ENCODE measurements at places on chromosomes 5 and 9. TPM values are rescaled to one million over a fixed set of nuclear protein-coding genes. Genes with fewer than 3 reads are reported as not detected.

DNA sequence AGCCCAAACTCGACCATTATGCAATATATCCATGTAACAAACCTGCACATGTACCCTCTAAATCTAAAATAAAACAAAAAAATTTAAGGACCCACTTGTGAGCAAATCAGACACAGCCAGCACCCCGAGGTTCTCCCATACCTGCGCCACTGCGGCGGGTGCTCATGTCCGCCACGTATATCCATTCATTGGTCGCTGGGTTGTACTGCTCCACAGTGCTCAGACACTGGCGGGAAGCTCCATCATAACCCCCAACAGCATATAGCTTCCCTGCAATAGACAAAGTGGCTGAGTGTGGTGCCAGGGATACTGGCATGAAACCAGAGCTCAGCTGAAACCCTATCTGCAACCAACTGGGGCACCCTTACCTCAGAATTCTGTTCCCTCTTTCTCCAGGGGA, 102.0 kb downstream of the KLHL3 start:
- H3K27me3 ChIP-seq: peaks cover 5% of the 10 kb centered on the region
- peaks cover 71% of the 10 kb centered on the region for H3K36me3 ChIP-seq
- H3K27ac ChIP-seq: no peak overlapping the region
- no peak for DNase-seq
- H3K4me3 ChIP-seq: no peak overlapping the region

DNA sequence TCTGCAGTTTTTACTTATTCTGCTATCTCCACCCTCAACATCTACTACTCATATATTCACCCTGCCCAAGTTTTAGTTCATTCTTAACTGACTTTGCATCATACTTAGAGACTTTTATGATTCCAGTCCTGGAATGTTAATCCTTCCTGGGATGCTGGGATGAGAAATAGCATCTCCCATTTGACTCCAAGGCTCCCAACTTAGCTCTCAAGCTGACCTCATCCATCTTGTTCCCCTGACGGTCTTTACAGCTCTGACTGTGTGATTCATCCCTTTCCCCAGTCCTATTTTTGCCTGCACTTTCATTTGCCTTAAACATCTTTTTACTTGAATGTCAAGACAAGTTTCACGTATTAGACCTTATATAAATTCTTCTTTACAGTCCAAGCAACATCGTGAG, 297.8 kb downstream of the EPB41L4A start:
- H3K36me3 ChIP-seq: peaks cover 4% of the 10 kb centered on the region
- no peaks in the 10 kb centered on the region for H3K4me1 ChIP-seq
- H3K27ac ChIP-seq: no peak overlapping the region
- no peak for DNase-seq
- peaks cover 2% of the 10 kb centered on the region for H3K27me3 ChIP-seq

Gene GBGT1
- 98.4 TPM for total RNA-seq

Gene AIF1L
- 16.3 TPM for total RNA-seq

DNA sequence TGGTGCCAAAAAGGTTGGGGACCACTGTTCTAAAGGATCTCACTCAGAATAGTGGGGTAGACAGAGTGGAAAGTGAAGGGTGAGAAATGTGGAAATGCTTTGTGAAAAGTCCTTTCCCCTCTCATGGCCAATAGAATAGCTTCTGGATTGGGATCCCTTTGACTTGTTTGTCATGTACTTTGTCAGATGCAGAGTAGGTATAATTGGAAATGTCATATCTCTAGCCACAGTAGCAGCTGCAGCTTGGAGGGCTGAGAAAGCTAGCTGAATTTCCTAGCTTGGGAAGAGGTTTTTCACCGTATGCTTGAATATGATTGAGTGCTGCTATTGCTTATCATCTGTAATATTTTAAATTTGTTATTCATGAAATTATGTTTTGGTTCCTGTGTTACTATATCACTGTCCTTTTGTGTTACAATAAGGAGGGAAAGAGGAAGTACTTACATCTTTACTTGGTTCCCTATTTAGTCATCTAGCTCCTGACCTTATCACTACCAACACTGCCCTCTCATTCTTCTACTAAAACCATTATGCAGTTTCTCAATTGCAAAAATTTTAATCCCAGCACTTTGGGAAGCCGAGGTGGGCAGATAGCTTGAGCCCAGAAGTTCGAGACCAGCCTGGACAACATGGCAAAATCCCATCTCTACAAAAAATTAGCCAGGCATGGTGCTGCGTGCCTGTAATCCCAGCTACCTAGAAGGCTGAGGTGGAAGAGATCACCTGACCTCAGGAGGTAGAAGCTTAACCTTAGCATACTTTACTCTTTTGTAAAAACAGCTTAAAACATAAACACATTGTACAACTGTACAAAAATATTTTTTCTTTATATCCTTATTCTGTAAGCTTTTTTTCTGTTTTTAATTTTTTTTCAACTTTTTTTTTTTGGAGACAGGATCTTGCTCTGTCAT, 12.4 kb downstream of the SLC30A5 start:
- DNase-seq: no peak
- H3K27me3 ChIP-seq: no peaks in the 10 kb centered on the region
- H3K27ac ChIP-seq: no peak overlapping the region
- no peaks in the 10 kb centered on the region for H3K4me1 ChIP-seq

DNA sequence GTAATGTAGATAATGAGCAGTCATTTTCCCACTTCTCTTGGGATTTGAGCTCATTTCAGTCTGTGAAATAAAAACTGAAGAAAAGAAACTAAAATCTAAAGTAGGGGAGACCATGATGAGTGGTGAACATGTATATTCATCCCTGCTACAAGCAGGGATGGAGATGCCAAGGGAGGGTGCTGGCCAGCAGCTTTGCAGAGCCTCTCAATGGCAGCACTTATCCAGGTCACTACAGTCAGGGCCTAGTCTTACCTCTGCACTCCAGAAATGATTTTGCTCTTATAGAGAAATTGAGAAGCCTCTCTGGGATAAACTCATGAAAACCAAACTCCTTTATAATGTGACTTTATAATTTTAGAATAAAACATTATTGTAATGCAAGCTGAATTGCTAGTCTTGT, 317.6 kb downstream of the FBXL17 start:
- H3K4me1 ChIP-seq: peaks cover 7% of the 10 kb centered on the region
- H3K27ac ChIP-seq: no peak overlapping the region
- peaks cover 2% of the 10 kb centered on the region for H3K27me3 ChIP-seq
- H3K4me3 ChIP-seq: no peak overlapping the region

GRCh38 chr9:137076636-137077009, 694 bp upstream of the UAP1L1 start:
- no peaks in the 10 kb centered on the region for H3K36me3 ChIP-seq
- H3K4me1 ChIP-seq: no peaks in the 10 kb centered on the region
- no peak for DNase-seq
- peaks cover 22% of the 10 kb centered on the region for H3K27me3 ChIP-seq
- no peak overlapping the region for H3K4me3 ChIP-seq

Gene PCDHAC2
- 5.2 TPM for total RNA-seq

Gene ZNF484
- 12.4 TPM for total RNA-seq

Gene SLC46A2
- total RNA-seq: not detected

DNA sequence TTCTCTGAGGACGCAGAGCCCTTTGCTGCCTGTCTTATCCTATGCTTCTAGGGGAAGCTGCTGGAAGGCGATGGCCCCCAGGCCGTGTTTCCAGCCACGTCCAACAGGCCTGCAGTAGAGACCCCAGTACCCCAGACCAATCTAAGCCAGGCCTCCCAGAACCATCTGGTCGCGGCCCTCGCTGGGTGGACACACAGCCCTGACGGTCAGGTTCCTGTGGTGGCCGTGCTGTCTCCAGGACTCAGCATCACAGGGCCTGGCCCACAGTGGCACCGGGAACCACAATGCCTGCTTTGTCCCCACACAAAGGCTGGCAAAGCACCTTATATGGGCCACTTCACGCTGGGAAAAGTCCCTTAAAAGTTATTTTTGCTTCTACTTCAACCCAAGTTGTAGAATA, 44.5 kb downstream of the SEMA4D start:
- DNase-seq: no peak
- H3K27ac ChIP-seq: no peak overlapping the region
- H3K4me3 ChIP-seq: no peak overlapping the region
- peaks cover 4% of the 10 kb centered on the region for H3K27me3 ChIP-seq
- H3K36me3 ChIP-seq: no peaks in the 10 kb centered on the region

DNA sequence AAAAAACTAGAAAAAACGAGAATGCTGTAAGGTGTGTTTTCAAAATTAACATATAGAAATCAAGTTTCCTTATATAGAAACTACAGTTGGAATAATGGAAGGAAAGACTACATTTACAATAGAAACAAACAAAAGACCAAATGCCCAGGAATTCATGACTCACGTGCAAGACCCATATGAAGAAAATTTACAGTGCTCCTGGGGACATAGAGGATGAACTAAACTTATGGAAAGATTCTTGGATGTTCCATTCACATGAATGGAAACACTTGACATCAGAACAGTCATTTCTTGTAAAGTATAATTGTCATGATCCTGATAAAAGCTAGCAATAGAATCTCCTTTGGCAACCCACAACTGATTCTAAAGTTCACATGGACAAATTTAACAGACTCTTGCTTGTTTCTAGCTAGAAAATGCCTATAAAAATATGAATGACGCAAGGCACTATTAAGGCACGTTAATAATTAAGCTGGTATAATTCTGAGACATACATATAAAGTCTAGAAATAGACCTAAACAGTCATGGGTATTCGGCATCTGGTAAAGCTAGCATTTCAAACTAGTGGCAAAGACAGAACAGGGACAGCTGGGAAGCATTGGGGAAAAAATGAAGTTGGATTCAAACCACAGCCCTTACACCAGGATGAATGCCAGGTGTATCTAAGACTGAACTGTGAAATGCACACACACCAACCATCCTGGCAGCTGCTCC, 5.1 kb upstream of the ZFP62 start:
- H3K4me1 ChIP-seq: no peaks in the 10 kb centered on the region
- H3K27me3 ChIP-seq: no peaks in the 10 kb centered on the region
- no peak overlapping the region for H3K27ac ChIP-seq

DNA sequence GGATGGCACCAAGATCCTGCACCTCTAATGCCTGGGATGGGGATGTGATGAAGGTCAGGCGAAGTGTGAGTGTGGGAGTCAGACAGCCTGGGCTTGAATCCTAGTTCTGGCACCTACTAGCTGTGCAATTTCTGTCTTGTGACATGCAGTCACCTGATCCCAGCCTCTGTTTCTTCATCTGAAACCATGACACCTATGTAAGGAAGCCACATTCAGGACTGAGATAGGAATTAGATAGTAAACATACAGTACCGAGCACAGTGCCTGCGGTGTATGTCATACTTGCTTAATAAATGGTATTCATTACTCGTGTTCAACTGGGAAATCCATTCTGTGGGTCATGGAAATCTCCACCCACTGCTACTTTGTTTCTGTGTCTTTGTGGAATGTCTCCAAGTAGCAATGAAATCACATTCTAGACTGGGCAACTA, 140.6 kb upstream of the STC2 start:
- DNase-seq: no peak
- no peaks in the 10 kb centered on the region for H3K4me1 ChIP-seq
- H3K27me3 ChIP-seq: peaks cover 3% of the 10 kb centered on the region
- H3K36me3 ChIP-seq: no peaks in the 10 kb centered on the region
- H3K27ac ChIP-seq: no peak overlapping the region

DNA sequence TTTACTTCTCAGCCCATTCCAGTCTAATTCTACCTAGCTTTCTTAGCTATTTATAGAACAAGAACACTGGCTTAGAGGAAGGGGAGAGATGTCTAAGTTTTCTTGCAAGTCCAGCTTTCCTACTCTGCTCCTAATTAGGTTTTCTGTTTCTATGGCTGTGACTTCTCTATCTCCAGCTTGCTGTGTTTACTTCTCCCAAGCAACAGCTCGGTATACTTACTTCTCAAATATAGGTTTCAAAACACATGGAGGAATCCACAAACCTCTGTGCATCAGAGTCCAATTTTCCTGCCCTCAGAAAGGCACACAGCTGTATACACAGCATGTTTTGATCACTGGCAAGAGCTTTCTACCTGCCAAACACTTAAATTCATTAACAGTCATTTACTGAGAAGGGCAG, 17.4 kb upstream of the HMGCR start:
- H3K27me3 ChIP-seq: no peaks in the 10 kb centered on the region
- no peak overlapping the region for H3K4me3 ChIP-seq
- H3K27ac ChIP-seq: no peak overlapping the region
- peaks cover 4% of the 10 kb centered on the region for H3K4me1 ChIP-seq
- no peak for DNase-seq

DNA sequence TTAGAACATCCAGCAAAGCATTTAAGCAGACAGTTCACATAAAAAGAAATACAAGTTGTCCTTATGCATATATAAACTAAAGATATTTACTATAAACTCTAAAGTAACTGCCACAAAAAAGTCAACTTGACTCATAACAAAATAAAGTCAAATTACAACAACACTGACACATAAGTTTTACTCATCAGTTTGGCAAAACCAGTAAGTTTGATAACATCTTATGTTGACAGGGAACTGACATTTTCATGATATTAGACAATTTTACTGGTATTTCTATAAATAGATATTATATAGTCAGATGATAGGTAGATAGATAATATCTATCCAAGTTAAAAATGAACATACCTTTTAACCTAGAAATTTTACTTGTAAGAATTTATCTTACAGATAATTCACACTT, 9.9 kb upstream of the TSLP start:
- H3K4me3 ChIP-seq: no peak overlapping the region
- no peak for DNase-seq
- H3K27me3 ChIP-seq: peaks cover 2% of the 10 kb centered on the region
- no peaks in the 10 kb centered on the region for H3K36me3 ChIP-seq
- no peak overlapping the region for H3K27ac ChIP-seq

Gene RNF180
- 7.8 TPM for total RNA-seq

Gene TLX3
- total RNA-seq: 0.23 TPM

Measured in endothelial cell (in vitro differentiated cells).